ENCODE measurements at places on chromosomes 3 and 15.

- peaks cover 10% of the 10 kb centered on the region for H3K4me1 ChIP-seq
- DNase-seq: no peak
- H3K27me3 ChIP-seq: no peaks in the 10 kb centered on the region
- no peak overlapping the region for H3K4me3 ChIP-seq
- no peaks in the 10 kb centered on the region for H3K36me3 ChIP-seq
- no peak overlapping the region for H3K27ac ChIP-seq
These were observed 232.4 kb downstream of the NAALADL2 start for GRCh38 chr3:175091426-175092114.

- DNase-seq: no peak
- H3K27ac ChIP-seq: no peak overlapping the region
- H3K36me3 ChIP-seq: no peaks in the 10 kb centered on the region
- no peak overlapping the region for H3K4me3 ChIP-seq
- peaks cover 66% of the 10 kb centered on the region for H3K27me3 ChIP-seq
- H3K4me1 ChIP-seq: no peaks in the 10 kb centered on the region
These were observed 43.2 kb upstream of the POLG start for GRCh38 chr15:89377842-89378295.

GRCh38 chr15:77030928-77031375 is 36.0 kb downstream of the PSTPIP1 start:
- H3K4me1 ChIP-seq: peaks cover 18% of the 10 kb centered on the region
- H3K4me3 ChIP-seq: no peak overlapping the region
- no peak overlapping the region for H3K27ac ChIP-seq
- H3K27me3 ChIP-seq: no peaks in the 10 kb centered on the region

DNA sequence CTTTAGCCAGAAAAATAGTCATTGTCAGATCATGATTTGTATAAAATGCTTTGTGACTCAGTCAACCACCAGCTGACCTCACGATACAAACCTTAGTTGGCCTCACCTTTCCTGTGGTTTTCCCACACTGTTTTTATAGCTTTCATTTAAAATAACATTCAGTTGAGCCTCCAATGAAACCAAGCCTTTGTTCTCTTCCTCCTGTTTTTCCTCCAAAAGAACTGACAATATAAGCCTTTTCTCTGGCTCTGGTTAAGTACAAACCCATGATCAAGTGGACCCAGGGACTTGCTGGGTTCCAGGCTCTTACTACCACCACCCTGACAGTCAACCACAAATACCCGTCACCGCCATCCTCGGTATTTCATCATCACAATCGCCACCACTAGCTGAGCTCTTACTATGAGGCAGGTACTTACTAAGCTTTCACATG is 81.7 kb downstream of the TAMM41 start:
- H3K36me3 ChIP-seq: no peaks in the 10 kb centered on the region
- H3K27ac ChIP-seq: no peak overlapping the region
- DNase-seq: no peak
- H3K4me1 ChIP-seq: peaks cover 4% of the 10 kb centered on the region

- DNase-seq: no peak
- no peak overlapping the region for H3K4me3 ChIP-seq
- H3K36me3 ChIP-seq: no peaks in the 10 kb centered on the region
- H3K4me1 ChIP-seq: no peaks in the 10 kb centered on the region
- no peaks in the 10 kb centered on the region for H3K27me3 ChIP-seq
- no peak overlapping the region for H3K27ac ChIP-seq
These were observed 837.6 kb downstream of the AGBL1 start for GRCh38 chr15:86917361-86917671.

DNA sequence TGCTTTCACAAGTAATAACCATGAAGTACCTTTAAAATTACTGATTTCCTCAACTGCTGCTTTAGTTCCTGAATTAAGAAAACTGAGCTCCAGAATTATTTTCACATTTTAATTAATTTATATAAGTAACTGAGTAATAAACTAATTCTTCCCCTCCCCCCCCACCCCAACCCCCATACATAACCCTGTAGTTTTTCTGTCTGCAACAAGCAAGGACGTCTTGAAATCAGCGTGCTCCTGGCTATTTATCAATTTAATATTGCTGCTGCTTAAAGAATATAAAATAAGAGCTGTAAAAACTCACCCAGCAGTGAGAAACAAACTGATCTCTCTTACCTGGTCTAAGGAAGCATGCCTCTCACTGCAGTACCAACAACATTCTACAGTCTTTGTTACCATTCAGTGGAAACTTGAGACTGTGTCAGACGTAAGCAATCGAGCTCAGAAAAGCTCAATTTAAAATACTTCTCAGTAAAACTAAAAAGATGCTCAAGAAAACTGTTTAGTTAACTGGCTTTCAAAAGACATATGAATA is 121.0 kb downstream of the TFDP2 start:
- H3K27ac ChIP-seq: peak overlapping the region; percentile 24
- peaks cover 13% of the 10 kb centered on the region for H3K4me1 ChIP-seq
- peaks cover 5% of the 10 kb centered on the region for H3K36me3 ChIP-seq
- no peaks in the 10 kb centered on the region for H3K27me3 ChIP-seq

- H3K4me1 ChIP-seq: peaks cover 90% of the 10 kb centered on the region
- no peak for DNase-seq
- H3K27me3 ChIP-seq: no peaks in the 10 kb centered on the region
- H3K27ac ChIP-seq: peak overlapping the region; percentile 93
- peak overlapping the region; percentile 14 for H3K4me3 ChIP-seq
- H3K36me3 ChIP-seq: peaks cover 61% of the 10 kb centered on the region
These were observed 17.7 kb downstream of the AMOTL2 start for GRCh38 chr3:134356411-134357040.

DNA sequence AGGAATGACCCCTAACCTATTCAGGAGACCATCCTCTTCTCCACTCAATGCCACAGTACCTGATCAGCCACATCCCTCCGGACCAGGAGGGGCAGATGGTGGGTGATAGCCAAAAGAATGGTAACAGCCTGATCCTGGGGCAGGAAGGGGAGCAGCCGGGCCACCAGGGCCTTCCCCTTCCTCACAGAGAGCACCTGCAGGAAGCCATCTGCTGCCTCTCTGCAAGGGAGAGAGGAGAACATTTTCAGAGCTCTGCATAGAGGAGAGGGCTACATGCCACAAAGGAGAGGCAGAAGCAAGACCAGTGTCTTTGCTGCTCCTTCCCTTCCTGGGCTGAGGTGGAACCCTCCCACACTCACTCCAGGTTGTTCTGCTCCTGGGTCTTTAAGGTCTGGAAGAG is 5.5 kb upstream of the SPG11 start:
- H3K36me3 ChIP-seq: no peaks in the 10 kb centered on the region
- no peak overlapping the region for H3K4me3 ChIP-seq
- no peak for DNase-seq

- H3K27me3 ChIP-seq: peaks cover 3% of the 10 kb centered on the region
- H3K36me3 ChIP-seq: no peaks in the 10 kb centered on the region
- peak overlapping the region; percentile 11 for H3K27ac ChIP-seq
- DNase-seq: no peak
- no peak overlapping the region for H3K4me3 ChIP-seq
- peaks cover 17% of the 10 kb centered on the region for H3K4me1 ChIP-seq
These were observed 14.8 kb upstream of the LCTL start for GRCh38 chr15:66580643-66581042.

GRCh38 chr15:62920682-62921502 is 121.7 kb upstream of the TPM1 start:
- H3K36me3 ChIP-seq: no peaks in the 10 kb centered on the region
- DNase-seq: no peak
- no peak overlapping the region for H3K4me3 ChIP-seq
- H3K27ac ChIP-seq: peak overlapping the region; percentile 85
- no peaks in the 10 kb centered on the region for H3K27me3 ChIP-seq

- peaks cover 93% of the 10 kb centered on the region for H3K4me1 ChIP-seq
- peaks cover 8% of the 10 kb centered on the region for H3K36me3 ChIP-seq
- H3K27ac ChIP-seq: peak overlapping the region; percentile 92
- no peaks in the 10 kb centered on the region for H3K27me3 ChIP-seq
- no peak for DNase-seq
These were observed 462.0 kb downstream of the PDCD6IP start for GRCh38 chr3:34260271-34261000.

DNA sequence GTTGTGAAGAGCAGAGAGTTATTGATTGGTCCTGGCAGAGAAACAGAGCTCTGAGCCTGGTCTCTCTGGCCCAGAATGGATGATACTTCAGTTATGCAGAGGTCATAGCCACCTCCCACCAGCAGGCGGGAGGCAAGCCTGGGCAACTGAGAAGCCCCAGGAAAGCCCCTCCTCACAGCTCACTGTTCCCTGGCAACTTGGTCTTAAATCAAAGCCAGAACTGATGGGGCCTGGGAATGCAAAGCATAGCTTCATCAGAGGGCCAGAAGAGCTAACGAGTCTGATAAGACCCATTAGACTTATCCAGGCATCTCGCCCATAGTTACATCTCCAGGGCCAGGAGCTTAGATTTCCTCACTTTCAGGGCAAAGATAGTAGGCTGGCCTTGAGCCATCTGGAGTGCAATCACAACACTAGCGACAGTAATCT is 5.5 kb upstream of the COLQ start:
- no peaks in the 10 kb centered on the region for H3K27me3 ChIP-seq
- H3K4me3 ChIP-seq: no peak overlapping the region
- no peaks in the 10 kb centered on the region for H3K36me3 ChIP-seq
- peaks cover under 1% of the 10 kb centered on the region for H3K4me1 ChIP-seq
- no peak for DNase-seq

DNA sequence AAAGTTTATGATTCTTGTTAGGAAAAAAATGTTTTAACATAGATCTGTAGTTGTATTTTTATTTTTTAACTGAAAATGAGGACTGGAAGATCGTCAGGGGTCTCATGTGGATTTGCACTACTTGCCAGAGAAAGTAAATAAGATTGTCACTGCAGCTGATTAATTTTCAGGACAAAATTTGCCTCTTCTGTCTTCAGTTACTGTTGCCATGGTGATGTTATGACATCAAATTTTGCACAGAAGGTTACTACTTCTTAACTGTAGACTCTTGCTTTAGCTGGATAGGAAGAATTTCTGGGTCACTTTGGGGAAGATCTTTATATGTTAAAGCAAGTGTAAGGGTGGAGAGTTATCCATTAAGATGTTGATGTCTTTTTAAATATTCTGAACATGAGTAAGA is 82.2 kb upstream of the WDR72 start:
- H3K4me1 ChIP-seq: no peaks in the 10 kb centered on the region
- no peak overlapping the region for H3K4me3 ChIP-seq
- no peaks in the 10 kb centered on the region for H3K27me3 ChIP-seq
- no peak for DNase-seq
- H3K27ac ChIP-seq: no peak overlapping the region

DNA sequence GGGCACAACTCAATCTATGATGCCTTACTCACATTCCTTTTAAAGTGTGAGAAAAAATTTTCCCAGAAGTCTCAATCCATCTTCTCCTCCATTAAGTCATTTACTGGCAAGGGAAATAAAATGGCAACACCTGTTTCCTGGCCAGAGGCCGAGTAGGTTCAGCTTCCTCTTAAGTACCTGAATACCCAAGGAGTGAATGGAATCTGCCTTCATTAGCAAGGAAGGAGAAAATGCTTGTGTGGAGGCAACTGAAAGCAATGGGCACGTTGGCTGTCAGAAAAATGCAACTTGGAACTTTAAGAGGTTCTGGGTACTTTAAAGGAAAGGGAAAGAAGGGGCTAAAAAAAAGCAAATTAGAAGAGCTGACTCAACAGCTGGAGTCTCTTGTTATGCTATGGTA is 423.6 kb upstream of the ARL6 start:
- no peaks in the 10 kb centered on the region for H3K27me3 ChIP-seq
- H3K4me1 ChIP-seq: no peaks in the 10 kb centered on the region
- DNase-seq: no peak
- H3K27ac ChIP-seq: no peak overlapping the region
- H3K4me3 ChIP-seq: no peak overlapping the region

- H3K4me3 ChIP-seq: no peak overlapping the region
- no peaks in the 10 kb centered on the region for H3K27me3 ChIP-seq
- DNase-seq: no peak
- no peaks in the 10 kb centered on the region for H3K36me3 ChIP-seq
These were observed 59.7 kb downstream of the MAP3K13 start for GRCh38 chr3:185422677-185423076.

- H3K27me3 ChIP-seq: no peaks in the 10 kb centered on the region
- H3K36me3 ChIP-seq: no peaks in the 10 kb centered on the region
- no peak overlapping the region for H3K27ac ChIP-seq
- no peak overlapping the region for H3K4me3 ChIP-seq
- no peak for DNase-seq
- no peaks in the 10 kb centered on the region for H3K4me1 ChIP-seq
These were observed 241.6 kb downstream of the ZNF621 start for GRCh38 chr3:40766396-40766795.

GRCh38 chr15:78242128-78242527 is 7.8 kb upstream of the ACSBG1 start:
- DNase-seq: no peak
- H3K4me1 ChIP-seq: peaks cover 3% of the 10 kb centered on the region
- H3K4me3 ChIP-seq: no peak overlapping the region
- H3K27me3 ChIP-seq: peaks cover 3% of the 10 kb centered on the region
- H3K27ac ChIP-seq: no peak overlapping the region
- H3K36me3 ChIP-seq: no peaks in the 10 kb centered on the region

DNA sequence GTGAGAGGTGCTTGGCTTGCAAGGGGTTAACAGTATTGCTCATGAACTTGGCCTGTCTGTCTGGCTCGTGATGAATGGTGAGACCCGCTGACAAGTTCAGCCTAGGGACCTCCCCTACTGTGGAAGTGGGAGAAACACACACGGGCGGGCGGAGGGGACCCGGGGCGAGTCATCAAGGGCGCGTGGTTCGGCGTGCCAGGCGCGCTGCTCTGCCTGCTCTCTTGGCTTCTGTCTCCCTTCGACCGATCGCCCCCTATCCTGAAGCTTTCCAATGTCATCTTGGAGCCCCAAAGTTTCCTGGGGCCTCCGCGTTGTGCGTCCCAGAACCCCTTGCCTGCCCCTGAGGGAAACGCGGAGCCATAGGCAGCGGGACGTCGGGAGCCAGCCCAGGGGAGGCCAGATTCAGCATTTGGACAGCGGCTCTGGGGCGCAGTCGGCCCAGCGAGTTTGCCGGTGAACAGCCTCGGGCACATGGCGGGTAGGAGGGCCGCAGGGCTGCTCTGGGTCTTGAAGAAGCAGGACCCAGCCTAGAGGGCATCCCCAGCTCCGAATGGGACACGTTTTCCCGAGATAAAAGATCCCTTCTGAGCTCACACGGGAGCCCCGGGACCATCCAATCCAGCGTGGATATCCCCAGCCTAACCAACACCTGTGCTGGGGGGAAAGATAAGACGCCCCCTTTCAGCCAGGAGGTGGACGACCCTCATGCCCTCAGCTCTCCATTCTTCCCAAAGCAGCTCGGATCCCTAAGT is 27.0 kb upstream of the POLG start:
- H3K4me3 ChIP-seq: no peak overlapping the region
- no peak for DNase-seq
- peaks cover 87% of the 10 kb centered on the region for H3K27me3 ChIP-seq
- H3K36me3 ChIP-seq: no peaks in the 10 kb centered on the region
- H3K4me1 ChIP-seq: peaks cover 7% of the 10 kb centered on the region

DNA sequence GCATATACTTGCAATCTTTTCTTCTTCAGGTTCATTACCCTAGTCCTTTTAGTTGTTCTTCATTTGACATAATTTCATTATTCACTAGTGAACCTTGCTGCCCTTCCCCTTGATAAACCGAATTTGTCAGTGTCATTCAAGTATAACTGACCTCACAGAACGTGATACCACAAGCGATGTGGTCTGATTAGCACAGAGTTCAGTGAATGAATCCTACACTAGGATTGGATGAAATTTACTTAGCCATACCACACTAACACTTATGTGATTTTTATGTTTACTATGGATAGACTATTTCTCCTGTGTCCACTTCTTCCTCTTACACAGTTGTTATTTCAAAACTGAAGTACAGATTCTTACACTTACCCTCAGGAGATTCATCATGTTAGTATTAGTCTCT is 27.2 kb downstream of the CD86 start:
- H3K27me3 ChIP-seq: peaks cover 2% of the 10 kb centered on the region
- no peak overlapping the region for H3K4me3 ChIP-seq
- H3K27ac ChIP-seq: no peak overlapping the region
- no peaks in the 10 kb centered on the region for H3K36me3 ChIP-seq

- H3K36me3 ChIP-seq: no peaks in the 10 kb centered on the region
- H3K27me3 ChIP-seq: no peaks in the 10 kb centered on the region
- no peak overlapping the region for H3K4me3 ChIP-seq
- no peak overlapping the region for H3K27ac ChIP-seq
- no peaks in the 10 kb centered on the region for H3K4me1 ChIP-seq
These were observed 377.1 kb upstream of the GOLIM4 start for GRCh38 chr3:168472783-168473182.

All from osteocyte (in vitro differentiated cells).